Stimulated activated CD4-positive, alpha-beta T cell treated with anti-CD3 and anti-CD28 coated beads, Interleukin-4, amount 100 ng/mL, for 48 hours (primary cell): ENCODE measurements at places on chromosomes 2 and 18.
A peak's percentile ranks its signal among the peaks of the same experiment; 100 is the strongest.

- DNase-seq: no peak
Observed at GRCh38 chr2:16621316-16621715, 44.3 kb downstream of the CYRIA start.

- no peak for DNase-seq
Observed at GRCh38 chr2:238586931-238587775, 160.4 kb downstream of the ASB1 start.

- DNase-seq: no peak
Observed at GRCh38 chr18:46756559-46757201, at the start of gene ST8SIA5. ST8SIA5 (minus strand) TSS chr18:46757053; CDS start chr18:46756508, 545 bp downstream.

- no peak for DNase-seq
Observed at GRCh38 chr2:151853070-151853758, 25.0 kb upstream of the ARL5A start.

DNA sequence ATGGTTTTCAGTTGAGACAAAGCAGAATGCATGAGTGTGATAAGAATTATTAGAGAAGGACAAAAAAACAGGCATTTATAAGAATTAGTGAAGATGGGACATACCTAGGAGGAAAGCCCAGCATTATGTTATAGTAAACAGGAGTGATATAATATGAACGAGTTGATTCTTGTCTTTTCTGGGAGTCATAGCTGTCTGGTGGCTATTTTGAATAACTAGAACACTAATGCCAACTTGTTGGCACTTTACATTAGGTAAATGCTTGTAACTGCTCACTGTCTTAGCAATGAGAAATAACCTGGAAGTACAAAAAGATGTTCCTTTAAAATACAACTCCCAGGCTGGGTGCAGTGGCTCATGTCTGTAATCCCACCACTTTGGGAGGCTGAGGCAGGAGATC lies 540.8 kb upstream of the SPHKAP start:
- DNase-seq: no peak

GRCh38 chr18:46555724-46556123 lies 101.3 kb downstream of the LOXHD1 start:
- DNase-seq: peak; percentile 1
